ENCODE measurements at places on chromosomes 7 and 10. TPM values are rescaled to one million over a fixed set of nuclear protein-coding genes. Genes with fewer than 3 reads are reported as not detected.

GRCh38 chr10:111455776-111456426 is 379.1 kb downstream of the ADRA2A start:
- peaks cover 14% of the 10 kb centered on the region for H3K27me3 ChIP-seq
- no peak for DNase-seq
- H3K4me1 ChIP-seq: no peaks in the 10 kb centered on the region
- H3K4me3 ChIP-seq: no peak overlapping the region
- no peak overlapping the region for H3K27ac ChIP-seq

GRCh38 chr7:74012842-74013249 is 15.1 kb upstream of the ELN start:
- H3K36me3 ChIP-seq: no peaks in the 10 kb centered on the region
- peaks cover 6% of the 10 kb centered on the region for H3K27me3 ChIP-seq
- no peak overlapping the region for H3K4me3 ChIP-seq
- H3K27ac ChIP-seq: no peak overlapping the region

Gene CPEB3
- 1.5 TPM for total RNA-seq

- no peak for DNase-seq
- H3K4me1 ChIP-seq: peaks cover 14% of the 10 kb centered on the region
- no peaks in the 10 kb centered on the region for H3K27me3 ChIP-seq
- no peak overlapping the region for H3K4me3 ChIP-seq
- no peak overlapping the region for H3K27ac ChIP-seq
- H3K36me3 ChIP-seq: peaks cover 16% of the 10 kb centered on the region
Observed at GRCh38 chr7:66452165-66452564, 176.5 kb upstream of the KCTD7 start.

GRCh38 chr10:101027106-101027720 is 3.7 kb downstream of the PDZD7 start:
- peaks cover 9% of the 10 kb centered on the region for H3K4me1 ChIP-seq
- peaks cover under 1% of the 10 kb centered on the region for H3K27me3 ChIP-seq
- DNase-seq: no peak

Gene PPP1R17
- not detected for total RNA-seq

Gene ADD3
- total RNA-seq: 52.5 TPM

- no peak for DNase-seq
- H3K4me1 ChIP-seq: no peaks in the 10 kb centered on the region
- no peaks in the 10 kb centered on the region for H3K36me3 ChIP-seq
- peaks cover 14% of the 10 kb centered on the region for H3K27me3 ChIP-seq
- H3K4me3 ChIP-seq: no peak overlapping the region
- no peak overlapping the region for H3K27ac ChIP-seq
Observed at GRCh38 chr10:96416643-96417042, 57.8 kb upstream of the OPALIN start.

DNA sequence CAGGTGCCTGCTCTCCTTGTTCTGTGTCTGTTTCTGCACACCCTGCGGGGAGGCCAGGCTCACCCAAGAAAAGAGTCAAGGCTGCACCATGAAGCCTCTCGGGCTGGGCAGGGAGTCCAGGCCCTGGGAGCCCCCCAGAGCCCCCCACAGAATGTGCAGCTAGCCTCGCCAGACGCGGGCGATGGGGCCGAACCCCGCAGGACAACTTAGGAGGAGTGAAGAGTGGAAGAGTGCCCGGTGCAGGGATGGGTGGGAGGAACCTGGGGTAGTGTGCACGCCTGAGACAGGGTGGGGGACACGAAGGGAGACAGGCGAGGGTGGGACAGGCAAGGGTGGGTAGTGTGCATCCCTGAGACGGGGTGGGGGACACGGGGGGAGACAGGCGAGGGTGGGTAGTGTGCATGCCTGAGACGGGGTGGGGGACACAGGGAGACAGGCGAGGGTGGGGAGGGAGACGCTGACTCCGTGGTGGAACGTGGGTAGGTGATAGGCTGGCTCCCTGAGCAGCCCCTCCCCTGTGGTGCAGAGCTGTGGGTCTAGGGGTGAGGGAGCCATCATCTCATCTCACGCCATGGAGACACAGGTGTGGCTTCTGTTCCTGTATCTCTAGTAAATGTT is 615.4 kb downstream of the DNAJB6 start:
- no peak overlapping the region for H3K4me3 ChIP-seq
- no peak overlapping the region for H3K27ac ChIP-seq
- no peaks in the 10 kb centered on the region for H3K4me1 ChIP-seq
- H3K36me3 ChIP-seq: no peaks in the 10 kb centered on the region
- no peak for DNase-seq

Gene PBLD
- 0.70 TPM for total RNA-seq

Gene LIPF
- not detected for total RNA-seq

DNA sequence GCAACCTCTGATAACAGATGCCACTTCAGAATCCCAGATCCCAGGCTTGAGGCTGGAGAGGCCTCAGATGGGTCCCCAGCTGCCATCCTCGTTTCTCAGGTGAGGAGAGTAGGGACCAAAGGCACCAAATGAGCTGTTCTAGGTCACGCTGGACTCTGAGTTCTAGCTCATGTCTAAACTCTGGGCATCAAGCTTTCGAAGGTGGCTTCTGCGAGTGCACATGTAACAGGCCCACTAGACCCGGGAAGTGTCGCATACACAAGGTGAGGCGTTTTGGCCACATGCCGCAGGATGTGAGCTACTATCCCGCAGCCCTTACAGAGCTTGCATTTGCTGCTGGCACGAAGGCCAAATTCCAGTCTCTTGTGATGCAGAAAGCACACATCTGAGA is 355.1 kb upstream of the SHH start:
- no peaks in the 10 kb centered on the region for H3K4me1 ChIP-seq
- H3K27ac ChIP-seq: no peak overlapping the region
- no peak for DNase-seq
- H3K27me3 ChIP-seq: peaks cover 9% of the 10 kb centered on the region

DNA sequence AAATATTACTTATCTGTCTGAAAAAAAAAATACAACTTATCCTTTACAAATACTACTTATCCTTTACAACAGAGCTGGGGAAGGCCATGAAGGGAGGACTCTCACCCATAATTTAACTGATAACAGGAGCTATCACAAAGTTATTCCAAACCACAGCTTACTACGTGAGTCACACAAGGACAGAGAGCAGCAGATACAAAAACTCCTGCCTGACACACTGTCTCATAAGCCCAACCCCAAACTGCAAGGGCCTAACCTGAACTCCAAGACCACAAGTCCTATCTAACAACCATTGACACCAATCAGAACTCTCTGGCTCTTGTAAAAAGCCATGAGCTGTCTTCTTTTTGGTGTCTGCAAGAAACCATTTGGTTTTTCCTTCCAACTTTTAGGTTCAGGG is 28.5 kb upstream of the CXCL12 start:
- no peak overlapping the region for H3K27ac ChIP-seq
- no peak for DNase-seq
- no peaks in the 10 kb centered on the region for H3K4me1 ChIP-seq
- no peaks in the 10 kb centered on the region for H3K36me3 ChIP-seq
- no peak overlapping the region for H3K4me3 ChIP-seq

DNA sequence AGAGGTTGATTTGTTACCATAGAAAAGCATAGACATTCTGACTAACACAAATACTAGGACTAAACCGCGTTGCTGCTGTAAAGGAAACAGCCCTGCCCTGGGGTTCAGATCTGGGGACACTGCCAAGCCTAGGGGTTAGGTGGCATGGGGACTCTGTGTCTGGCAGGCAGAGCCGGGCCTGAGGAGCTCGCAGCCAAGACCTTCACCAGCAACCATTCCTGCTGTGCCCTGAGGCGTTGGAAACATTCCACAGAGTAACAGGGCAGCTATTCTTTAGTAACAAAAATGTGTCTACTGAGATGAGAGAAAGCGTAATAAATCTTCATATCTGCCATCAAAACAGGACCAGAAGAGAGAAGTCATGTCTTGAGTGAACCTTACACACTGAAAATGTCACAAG is 280.5 kb downstream of the POM121L12 start:
- H3K36me3 ChIP-seq: no peaks in the 10 kb centered on the region
- no peak overlapping the region for H3K4me3 ChIP-seq
- H3K27ac ChIP-seq: no peak overlapping the region
- no peak for DNase-seq
- no peaks in the 10 kb centered on the region for H3K4me1 ChIP-seq
- no peaks in the 10 kb centered on the region for H3K27me3 ChIP-seq

Gene AKR1C4
- total RNA-seq: not detected

Gene TRPV6
- not detected for total RNA-seq

- H3K27ac ChIP-seq: peak overlapping the region; percentile 68
- no peak for DNase-seq
- H3K4me3 ChIP-seq: no peak overlapping the region
- peaks cover 16% of the 10 kb centered on the region for H3K4me1 ChIP-seq
- H3K27me3 ChIP-seq: peaks cover 33% of the 10 kb centered on the region
Observed at GRCh38 chr10:113665806-113666354, 2.0 kb upstream of the NRAP start.

GRCh38 chr10:68787813-68788212 is 39.5 kb upstream of the STOX1 start:
- no peak overlapping the region for H3K27ac ChIP-seq
- H3K36me3 ChIP-seq: peaks cover 13% of the 10 kb centered on the region
- no peak for DNase-seq
- H3K4me3 ChIP-seq: no peak overlapping the region

DNA sequence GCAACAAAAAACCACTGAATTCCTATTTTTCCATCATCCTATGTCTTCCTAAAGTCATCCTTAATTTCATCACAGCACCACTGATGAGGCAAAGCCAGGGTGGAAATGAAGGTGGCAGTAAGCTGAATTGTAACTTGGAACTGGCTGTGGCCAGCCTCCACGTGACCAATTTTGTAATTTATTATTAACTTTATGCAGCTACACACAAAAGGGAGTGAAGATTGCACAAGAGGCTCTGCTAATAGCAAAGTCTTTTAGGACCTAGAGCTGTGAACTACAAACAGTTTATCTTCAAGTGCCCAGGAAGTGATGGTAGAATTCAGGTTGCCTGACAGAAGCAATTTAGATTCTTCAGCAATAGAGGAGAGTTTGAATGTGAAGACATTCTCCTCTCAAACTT is 176.4 kb downstream of the CCDC71L start:
- peaks cover 3% of the 10 kb centered on the region for H3K36me3 ChIP-seq
- H3K4me3 ChIP-seq: no peak overlapping the region
- H3K27me3 ChIP-seq: peaks cover 39% of the 10 kb centered on the region

DNA sequence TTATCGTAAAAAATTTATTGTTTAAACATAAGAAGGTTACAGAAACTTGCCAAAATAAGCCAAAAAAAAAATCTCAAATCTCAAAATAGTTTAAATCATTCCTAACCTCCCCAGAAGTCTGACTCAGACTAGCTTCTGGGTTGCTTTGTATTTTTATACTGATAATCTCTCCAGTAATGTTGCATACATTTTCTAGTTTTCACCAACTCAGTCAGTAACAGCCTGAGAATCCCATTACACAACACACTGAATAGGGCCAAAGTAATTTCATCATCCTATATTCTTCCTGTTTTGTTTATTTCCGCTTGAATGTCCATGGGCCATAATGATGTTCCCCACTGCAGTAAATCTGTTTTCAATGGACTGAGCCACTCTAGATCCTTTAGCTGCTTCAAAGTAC is 478.5 kb downstream of the GPAM start:
- H3K27me3 ChIP-seq: no peaks in the 10 kb centered on the region

DNA sequence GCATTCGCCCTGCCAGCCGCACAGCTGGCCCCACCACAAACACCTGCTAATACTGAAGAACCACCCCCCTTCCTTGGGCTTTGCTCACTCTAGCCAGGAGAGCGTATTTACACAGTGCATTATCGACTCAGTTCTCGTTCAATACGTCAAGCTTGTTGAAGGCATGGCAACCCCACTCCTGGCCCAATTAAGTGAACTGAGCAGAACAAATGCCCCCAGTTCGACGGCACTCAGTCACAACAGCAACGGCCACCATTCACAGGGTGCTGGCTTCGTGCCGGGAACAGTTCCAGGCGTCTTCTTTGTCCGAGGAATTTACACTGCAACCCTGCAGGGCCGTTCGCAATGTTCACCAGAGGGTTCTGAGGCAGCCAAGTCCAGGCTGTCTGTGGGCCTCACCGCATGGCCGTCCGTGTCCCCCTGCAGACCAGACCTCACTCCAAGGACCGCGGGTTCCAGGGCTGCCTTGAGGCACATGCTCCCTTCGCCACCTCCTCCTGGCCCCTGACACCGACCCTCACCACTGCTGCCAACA is 175.3 kb downstream of the DIP2C start:
- H3K4me3 ChIP-seq: no peak overlapping the region
- H3K27ac ChIP-seq: no peak overlapping the region
- no peaks in the 10 kb centered on the region for H3K36me3 ChIP-seq
- H3K27me3 ChIP-seq: peaks cover 9% of the 10 kb centered on the region
- no peak for DNase-seq
- peaks cover 11% of the 10 kb centered on the region for H3K4me1 ChIP-seq

- H3K27ac ChIP-seq: no peak overlapping the region
- H3K27me3 ChIP-seq: peaks cover 11% of the 10 kb centered on the region
- no peak overlapping the region for H3K4me3 ChIP-seq
Observed at GRCh38 chr7:55189146-55189766, 170.4 kb downstream of the EGFR start.

GRCh38 chr10:7819121-7819460 is 786 bp downstream of the TAF3 start:
- no peaks in the 10 kb centered on the region for H3K27me3 ChIP-seq
- peak; percentile 9 for DNase-seq
- peaks cover 5% of the 10 kb centered on the region for H3K36me3 ChIP-seq
- peak overlapping the region; percentile 85 for H3K27ac ChIP-seq
- peaks cover 26% of the 10 kb centered on the region for H3K4me1 ChIP-seq
- peak overlapping the region; percentile 97 for H3K4me3 ChIP-seq

GRCh38 chr10:48750019-48750418 is 65.3 kb downstream of the WDFY4 start:
- H3K4me1 ChIP-seq: no peaks in the 10 kb centered on the region
- H3K36me3 ChIP-seq: no peaks in the 10 kb centered on the region
- H3K27ac ChIP-seq: no peak overlapping the region
- DNase-seq: no peak

Gene OGDHL
- total RNA-seq: 0.46 TPM

Gene METTL27
- total RNA-seq: 0.40 TPM

GRCh38 chr7:1703441-1703840 is 33.4 kb downstream of the ELFN1 start:
- H3K27ac ChIP-seq: no peak overlapping the region
- DNase-seq: no peak
- H3K4me1 ChIP-seq: no peaks in the 10 kb centered on the region
- H3K36me3 ChIP-seq: no peaks in the 10 kb centered on the region
- peaks cover 3% of the 10 kb centered on the region for H3K27me3 ChIP-seq
- H3K4me3 ChIP-seq: no peak overlapping the region

GRCh38 chr10:103551619-103552602 is 58.4 kb downstream of the NEURL1 start:
- no peak for DNase-seq
- H3K27me3 ChIP-seq: peaks cover 17% of the 10 kb centered on the region
- H3K36me3 ChIP-seq: no peaks in the 10 kb centered on the region
- peaks cover 14% of the 10 kb centered on the region for H3K4me1 ChIP-seq

Gene PTPRE
- 26.7 TPM for total RNA-seq
